ENCODE measurements at places on chromosomes 4 and X.

- no peak for DNase-seq
Measured at GRCh38 chrX:136215559-136215958, 35.6 kb downstream of the MAP7D3 start.

- no peak for DNase-seq
Measured at GRCh38 chrX:16825264-16826035, 39.2 kb downstream of the TXLNG start.

GRCh38 chrX:74421740-74422352, 553 bp downstream of the SLC16A2 start:
- no peak for DNase-seq

DNA sequence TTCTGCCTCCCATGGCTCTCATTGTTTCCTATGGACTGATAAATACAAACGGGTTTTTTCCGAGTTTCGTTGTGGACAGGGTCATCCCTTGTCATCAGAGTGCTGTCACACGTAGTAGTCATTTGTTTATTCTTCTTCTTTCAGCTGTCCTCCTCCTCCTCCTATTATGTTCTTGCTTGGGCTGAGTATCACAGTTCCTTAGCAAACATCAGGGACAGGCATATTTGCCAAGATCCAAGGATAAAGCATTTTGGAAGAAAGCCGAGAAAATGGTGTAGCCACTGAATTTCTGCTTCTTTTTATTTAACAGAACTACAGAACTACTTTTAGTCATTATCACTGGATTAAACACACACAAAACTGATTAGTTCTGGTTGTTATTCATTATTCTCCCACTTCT, 167.9 kb downstream of the MAML3 start:
- no peak for DNase-seq

DNA sequence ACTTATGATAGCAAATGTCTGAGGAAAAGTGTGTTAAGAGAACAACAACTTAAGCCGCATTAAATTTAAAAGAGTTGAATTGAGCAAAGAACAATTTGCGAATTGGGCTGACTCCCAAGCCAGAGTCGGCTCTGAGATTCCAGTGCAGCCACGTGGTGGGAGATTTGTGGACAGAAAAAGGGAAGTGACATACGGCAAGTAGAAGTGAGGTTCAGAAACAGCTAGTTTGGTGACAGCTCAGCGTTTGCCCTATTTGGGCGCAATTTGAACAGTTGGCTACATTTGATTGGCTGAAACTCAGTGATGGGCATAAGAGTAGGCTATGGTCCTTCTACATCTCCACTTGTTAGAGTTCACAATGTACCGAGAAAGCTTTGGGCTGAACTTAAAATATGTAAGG, 124.0 kb downstream of the PRKX start:
- DNase-seq: no peak

- no peak for DNase-seq
Measured at GRCh38 chr4:101807351-101807750, 16.8 kb downstream of the BANK1 start.

DNA sequence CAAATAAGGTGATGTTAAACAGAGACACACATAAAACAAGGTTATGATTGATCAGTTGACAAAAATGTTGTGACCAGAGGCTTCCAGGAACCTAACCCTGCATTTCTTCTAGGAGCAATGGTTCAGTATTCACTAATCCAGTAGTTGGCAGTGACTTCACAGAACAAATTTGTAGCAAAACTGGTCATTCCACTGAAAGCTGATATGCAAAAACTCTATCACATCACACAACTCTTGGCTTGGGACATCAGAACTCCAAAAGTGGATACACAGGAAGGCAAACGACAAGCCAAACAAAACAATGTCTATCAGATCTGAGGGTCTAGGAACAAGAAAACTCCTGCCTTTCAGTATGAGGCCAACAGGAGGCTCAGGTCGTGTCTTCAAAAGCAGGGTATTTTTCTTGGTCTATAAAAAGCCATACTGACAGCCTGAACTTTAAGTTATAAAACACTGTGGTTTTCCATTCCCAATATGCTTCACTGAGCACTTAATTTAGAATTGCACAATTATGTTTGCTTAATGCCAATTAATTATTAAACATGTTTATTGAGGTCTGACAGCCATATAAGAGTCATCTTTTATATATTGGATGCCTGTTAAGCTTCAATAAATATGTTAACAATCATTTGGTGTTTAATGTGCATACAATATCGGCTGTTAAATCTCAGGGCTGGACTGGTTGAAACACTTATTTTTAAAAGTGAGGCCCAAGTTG, 45.6 kb downstream of the SOD3 start:
- no peak for DNase-seq

Data from OCI-LY7 (cell line).